ENCODE measurements at places on chromosomes 7 and 10.

GRCh38 chr7:110119883-110120581, 970.9 kb upstream of the LRRN3 start:
- DNase-seq, result no peak

- DNase-seq, result no peak
Observed at GRCh38 chr10:23051855-23052331, 43.5 kb upstream of the MSRB2 start.

GRCh38 chr10:75465450-75465827, 34.0 kb downstream of the LRMDA start:
- no peak for DNase-seq

GRCh38 chr10:29998142-29998808, 61.1 kb downstream of the JCAD start:
- DNase-seq, result peak; percentile 71

DNA sequence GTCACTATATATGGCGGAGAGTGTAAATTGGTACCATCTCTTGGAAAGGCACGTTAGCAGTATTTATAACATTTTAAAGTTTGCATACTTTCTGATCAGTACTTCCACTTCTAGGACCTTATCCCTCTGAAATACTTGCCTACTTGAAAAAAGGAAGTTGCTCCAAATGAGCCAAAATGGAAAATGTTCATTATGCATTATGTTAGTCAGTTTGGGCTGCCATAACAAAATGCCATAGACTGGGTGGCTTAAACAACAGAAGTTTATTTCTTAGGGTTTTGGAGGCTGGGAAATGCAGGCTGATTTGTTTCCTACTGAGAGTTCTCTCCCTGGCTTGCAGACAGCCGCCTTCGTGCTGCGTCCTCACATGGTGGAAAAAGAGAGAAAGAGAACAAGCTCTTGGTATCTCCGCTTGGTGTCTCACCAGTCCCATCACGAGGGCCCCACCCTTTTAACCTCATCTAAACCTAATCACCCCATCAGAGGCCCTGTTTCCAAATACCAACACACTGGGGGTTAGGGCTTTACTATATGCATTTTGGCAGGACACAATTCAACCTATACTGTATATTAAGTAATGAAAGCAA, 6.9 kb downstream of the SNX10 start:
- no peak for DNase-seq

Measured in right renal pelvis (tissue), 4 donors.